DMS153 (cell line): ENCODE measurements at places on chromosomes 2 and 18.

GRCh38 chr2:86186431-86186830 is 8.8 kb downstream of the IMMT start:
- DNase-seq, result no peak

GRCh38 chr18:37563931-37564392 is 1.6 kb downstream of the CELF4 start:
- DNase-seq, result no peak

DNA sequence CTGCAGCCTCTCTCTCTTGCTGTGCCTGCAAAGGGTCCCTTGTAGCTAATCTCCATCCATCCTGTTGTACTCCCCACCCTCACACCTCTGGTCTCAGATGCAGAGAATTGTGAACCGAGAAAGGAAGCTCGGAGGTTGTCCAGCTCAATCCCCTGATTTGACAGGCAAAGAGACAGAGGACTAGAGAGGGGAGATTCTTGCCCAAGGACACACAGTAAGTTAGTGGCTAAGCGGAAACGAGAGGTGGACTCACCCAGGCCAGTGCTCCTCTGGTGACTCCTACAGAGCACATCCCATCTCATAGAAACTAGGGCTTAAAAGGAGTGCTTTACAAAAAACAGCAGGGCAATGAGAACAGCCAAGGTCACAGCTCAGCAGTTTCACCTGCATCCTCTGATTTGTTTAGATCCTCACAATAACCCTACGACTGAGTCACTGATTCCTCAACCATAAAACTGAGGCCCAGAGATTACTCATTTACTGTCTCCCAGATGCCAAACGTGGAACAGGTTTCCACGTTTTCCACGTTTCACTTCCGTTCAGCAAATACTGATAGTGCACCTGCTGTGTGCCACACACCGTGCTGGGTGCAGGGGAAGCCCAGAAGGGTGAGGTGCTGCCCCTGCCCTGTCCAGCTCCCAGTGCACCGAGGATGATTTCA is 22.1 kb downstream of the EHD3 start:
- DNase-seq, result no peak

GRCh38 chr2:217794133-217794986 is 208.4 kb downstream of the TNS1 start:
- DNase-seq, result no peak

DNA sequence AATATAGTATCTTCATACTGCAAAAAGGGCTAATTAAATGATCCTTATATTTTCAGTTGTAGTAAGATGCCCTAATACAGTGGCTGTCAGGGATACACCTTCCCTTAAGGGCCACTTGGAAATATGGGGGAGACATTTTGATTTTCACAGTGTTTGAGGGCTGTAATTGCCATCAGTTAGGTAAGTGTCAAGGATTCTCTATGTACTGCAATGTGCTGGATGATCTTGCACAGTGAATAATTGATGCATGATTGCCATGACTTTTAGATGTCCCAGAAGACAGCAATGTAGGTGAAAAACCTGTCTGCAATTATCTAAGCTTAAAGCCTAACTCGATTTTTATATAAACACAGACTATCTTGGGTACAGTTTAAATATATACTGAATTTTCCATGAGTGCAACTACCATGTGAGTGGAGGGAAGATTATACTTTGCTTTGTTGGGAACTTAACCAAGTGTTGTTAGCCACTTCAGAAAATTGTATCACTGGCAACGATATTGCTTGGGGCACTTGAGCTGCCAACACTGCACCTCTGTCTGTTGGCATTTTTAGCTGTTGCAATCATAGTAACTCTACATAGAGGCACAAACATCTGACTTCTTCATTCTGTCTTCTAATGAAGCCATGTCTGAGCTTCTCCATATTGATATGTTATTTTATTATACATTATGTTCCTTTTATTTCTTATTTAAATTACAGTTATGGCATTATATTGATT is 45.2 kb downstream of the MAIP1 start:
- no peak for DNase-seq

GRCh38 chr2:147172493-147173188 is 672.2 kb upstream of the ACVR2A start:
- no peak for DNase-seq

- DNase-seq, result no peak
These were observed 86.8 kb downstream of the SEMA4F start for GRCh38 chr2:74740741-74741431.

DNA sequence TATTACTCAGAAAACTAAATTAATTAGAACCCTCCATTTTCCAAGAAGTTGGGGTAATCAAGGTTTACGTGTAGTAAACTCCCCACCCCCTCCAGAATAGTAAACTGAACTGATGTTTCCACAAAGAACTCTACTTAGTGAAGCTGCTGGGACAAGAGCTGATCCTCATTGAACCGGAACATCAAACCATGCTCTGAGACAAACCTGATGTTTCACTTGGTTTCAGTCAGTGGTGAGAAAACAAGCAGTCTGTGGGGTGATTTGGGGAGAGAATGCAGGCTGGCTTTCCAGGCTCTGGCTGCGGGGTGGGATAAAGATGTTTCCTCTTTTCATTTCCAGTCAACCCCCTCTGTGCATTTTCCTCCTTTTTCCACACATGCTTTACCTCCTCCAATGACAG is 38.2 kb downstream of the CELF4 start:
- DNase-seq, result no peak

- no peak for DNase-seq
These were observed 223.1 kb downstream of the ATAD2B start for GRCh38 chr2:23703583-23704385.

DNA sequence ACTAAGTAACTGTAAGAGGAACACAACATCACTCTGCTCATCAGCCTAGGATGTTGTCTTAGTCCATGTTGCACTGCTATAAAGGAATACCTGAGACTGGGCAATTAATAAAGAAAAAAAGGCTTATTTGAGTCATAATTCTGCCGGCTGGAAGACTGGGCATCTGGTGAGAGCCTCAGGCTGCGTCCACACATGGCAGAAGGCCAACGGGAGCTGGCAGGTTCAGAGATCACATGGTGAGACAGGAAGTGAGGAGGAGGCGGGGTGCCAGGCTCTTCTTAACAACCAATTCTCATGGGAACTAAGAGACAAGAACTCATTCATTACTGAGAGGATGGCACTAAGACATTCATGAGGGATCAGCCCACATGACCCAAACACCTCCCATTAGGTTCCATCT is 46.8 kb downstream of the EPG5 start:
- DNase-seq, result peak; percentile 60

DNA sequence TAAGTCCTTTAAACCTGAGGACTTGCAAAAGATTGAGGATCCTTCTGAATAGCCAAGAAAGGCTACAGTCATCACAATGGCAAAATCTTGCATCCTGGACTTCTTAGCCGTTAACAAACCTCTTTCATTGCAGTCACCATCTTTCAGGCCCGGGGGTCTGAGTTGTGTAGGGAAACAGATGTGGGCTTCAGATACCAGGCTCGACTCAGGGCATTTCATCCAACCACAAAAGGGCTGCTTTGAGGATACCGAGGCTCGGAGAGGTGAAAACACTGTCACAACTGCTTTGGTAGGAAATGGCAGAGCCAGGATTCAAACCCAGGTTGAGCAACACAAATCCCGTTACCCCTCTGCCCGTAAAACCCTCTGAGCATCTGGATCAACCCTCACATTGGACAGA is 147.4 kb downstream of the TFCP2L1 start:
- DNase-seq, result no peak

DNA sequence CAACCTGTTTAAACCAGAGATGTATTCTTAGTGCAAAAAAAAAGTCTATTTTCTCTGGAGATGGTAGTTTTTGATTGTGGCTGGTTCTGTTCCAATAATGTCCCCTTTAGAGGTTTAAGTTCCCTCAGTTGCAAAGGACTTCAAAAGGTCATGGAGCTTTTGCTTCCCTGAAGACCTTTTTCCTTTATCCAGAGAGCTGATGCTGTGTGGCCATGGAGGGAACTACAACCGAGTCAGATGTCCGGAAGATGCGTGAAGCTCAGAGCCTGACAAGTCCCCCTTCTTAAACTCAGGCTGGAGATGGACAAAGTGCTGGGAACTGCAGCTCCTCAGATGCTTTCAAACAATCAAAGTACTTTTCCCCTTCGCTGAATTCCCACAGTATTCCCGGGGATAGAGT is 176.1 kb downstream of the TMEM18 start:
- no peak for DNase-seq

GRCh38 chr2:39696101-39696553 is 30.4 kb downstream of the TMEM178A start:
- DNase-seq, result peak; percentile 95

GRCh38 chr2:66587216-66587615 is 152.3 kb downstream of the MEIS1 start:
- DNase-seq, result peak; percentile 4

DNA sequence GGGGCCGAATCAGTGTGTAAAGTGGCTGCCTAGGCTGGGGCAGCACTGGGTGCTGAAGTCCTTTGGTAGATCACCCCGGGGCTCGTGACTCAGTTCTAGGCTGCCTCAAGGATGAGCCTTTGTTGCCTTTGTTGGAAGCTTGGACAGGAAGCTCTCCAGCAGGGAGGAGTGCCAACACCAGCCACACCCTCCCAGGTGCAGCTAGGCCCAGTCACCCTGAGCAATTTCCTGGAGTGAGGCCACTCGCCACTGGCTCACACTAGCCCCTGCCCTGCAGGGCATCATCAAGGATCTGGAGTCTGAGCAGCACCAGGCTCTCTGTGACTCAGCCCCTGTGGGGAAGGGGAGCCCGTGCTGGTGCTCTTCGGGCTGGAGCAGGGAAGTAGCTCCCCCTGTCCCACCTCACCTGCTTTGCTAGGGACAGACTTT is 6.7 kb upstream of the SDC1 start:
- peak; percentile 94 for DNase-seq

- no peak for DNase-seq
These were observed 904.7 kb upstream of the ACVR2A start for GRCh38 chr2:146939991-146940685.

- no peak for DNase-seq
These were observed 89.6 kb downstream of the TPO start for GRCh38 chr2:1502891-1503304.

- no peak for DNase-seq
These were observed 3.9 kb upstream of the SP5 start for GRCh38 chr2:170711196-170711773.

DNA sequence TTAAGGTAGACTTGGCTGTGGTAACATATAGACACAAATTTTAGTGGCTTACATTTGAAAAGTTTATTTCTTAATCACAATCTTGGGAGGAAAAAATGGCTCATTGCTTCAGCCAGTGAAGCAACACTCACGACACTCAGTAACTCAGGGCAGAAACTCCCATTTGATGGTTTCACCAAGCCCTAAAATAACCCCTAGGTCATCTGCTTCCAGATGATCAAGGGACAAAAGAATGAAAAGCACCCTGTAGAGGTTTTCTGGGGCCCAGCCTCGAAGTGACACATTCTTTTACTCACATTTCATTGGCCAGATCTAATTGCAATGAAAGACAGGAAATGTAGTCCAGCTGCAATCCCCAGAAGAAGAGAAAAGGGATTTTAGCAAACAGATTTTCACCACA is 275.9 kb downstream of the TMX3 start:
- DNase-seq, result no peak

DNA sequence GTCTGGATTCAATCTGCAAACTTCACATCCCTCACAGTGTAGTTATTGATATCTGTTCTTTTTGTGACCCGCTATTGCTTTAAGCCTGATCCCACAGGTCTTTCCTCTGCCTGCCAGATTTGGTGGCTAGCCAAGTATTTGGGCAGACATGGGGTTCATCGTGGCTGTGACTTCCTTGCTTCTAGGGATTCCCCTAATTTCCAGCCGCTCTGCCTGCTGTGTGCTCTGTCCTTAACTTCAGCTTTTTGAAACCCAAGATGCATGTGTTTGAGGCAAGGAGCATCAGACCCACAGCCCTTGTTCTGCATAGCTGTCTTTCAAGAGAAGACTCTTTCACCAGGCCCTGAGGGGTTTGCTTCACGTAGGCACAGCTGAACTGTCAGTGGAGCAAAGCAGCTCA is 54.2 kb downstream of the NCAPH start:
- no peak for DNase-seq

DNA sequence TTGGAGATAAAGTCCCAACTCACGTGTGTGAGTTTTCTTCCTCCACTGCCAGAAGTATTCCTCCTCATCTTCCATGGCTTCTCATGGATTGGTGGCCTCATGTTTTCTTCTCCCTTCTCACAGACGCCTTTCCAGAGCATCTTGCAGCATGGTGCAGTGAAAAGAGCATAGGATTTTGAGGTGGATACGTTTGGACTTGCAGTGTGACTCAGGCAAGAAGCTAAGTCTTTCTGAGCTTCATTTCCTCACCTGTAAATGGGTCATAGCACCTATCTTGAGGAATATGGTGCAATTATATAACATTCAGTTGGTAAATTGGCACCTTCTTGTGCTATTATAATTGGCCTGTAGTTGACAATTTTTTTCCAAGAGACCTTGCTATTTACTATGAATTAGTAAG is 247.6 kb downstream of the RDH14 start:
- DNase-seq, result no peak

GRCh38 chr2:137980459-137980858 is 16.2 kb downstream of the HNMT start:
- no peak for DNase-seq

DNA sequence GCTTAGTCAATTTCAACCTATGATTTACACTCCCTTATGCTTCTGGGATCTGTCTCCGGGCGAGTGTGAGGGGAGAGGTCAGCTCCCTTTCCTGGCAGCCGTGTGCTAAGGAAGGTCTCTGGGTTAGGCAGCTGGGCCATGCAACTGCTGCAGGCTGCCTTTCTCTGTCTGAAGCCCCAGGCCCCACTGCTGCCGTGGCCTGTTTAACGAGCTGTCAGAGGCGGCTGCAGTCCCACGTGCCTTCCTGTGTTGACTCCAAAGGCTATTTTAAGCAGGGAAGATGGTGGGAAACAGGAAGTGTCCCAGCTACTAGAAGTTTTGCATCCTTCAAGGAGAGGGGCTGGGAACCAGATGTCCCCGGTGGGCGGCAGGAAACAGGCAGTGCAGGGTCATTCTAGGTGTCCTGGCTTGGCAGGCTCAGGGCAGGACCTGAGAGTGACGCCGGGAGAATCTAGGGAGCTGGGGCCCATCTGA is 186.4 kb downstream of the TNS1 start:
- DNase-seq, result no peak

DNA sequence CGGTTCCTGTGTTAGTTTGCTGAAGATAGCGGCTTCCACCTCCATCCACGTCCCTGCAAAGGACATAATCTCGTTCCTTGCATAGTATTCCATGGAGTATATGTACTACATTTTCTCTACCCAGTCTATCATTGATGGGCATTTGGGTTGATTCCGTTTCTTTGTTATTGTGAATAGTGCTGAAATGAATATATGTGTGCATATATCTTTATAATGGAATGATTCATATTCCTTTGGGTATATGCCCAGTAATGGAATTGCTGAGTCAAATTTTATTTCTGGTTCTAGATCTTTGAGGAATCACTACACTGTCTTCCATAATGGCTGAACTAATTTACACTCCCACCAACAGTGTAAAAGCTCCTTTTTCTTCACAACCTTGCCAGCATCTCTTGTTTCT is 255.4 kb upstream of the CDH2 start:
- DNase-seq, result no peak

GRCh38 chr2:105187531-105187930 is 54.0 kb upstream of the GPR45 start:
- no peak for DNase-seq
